ENCODE measurements at places on chromosomes 16 and 17. TPM values are rescaled to one million over a fixed set of nuclear protein-coding genes. Genes with fewer than 3 reads are reported as not detected.

DNA sequence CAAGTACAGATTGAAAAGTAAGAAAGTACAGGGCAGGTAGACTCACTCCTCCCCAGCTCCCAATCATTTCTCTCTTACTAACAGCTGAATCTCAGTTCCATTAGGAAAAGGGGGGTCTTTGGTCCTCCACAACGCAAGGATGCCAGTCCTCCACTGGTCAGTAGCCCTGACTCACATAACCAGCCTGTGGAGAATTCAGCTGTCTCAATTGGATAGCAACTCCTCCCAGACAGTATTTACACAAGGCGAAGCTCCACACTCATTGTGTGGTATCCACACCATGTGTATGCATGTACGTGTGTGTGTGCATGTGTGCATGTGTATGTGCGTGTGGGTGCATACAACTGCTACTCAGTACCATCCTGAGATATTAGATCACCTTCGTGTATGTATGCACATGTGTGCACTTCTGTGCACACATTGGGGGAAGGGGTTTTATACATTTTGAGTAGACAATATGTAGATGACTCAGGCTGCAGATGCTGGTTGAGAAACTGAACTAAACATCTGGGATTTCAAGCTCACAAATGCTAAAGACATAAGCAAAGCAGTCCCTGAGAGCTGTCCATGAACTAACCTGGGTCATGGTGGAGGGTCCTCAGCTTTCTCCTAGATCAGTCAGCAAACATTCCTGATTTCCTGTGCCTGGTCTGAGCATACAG is 240.1 kb downstream of the SLC39A11 start:
- H3K4me1 ChIP-seq: no peaks in the 10 kb centered on the region
- no peaks in the 10 kb centered on the region for H3K36me3 ChIP-seq
- no peaks in the 10 kb centered on the region for H3K27me3 ChIP-seq
- no peak overlapping the region for H3K27ac ChIP-seq

- DNase-seq: peak; percentile 72
- no peaks in the 10 kb centered on the region for H3K36me3 ChIP-seq
- H3K27ac ChIP-seq: peak overlapping the region; percentile 93
- H3K4me3 ChIP-seq: no peak overlapping the region
Observed at GRCh38 chr17:38867179-38867967, 2.5 kb upstream of the LASP1 start.

DNA sequence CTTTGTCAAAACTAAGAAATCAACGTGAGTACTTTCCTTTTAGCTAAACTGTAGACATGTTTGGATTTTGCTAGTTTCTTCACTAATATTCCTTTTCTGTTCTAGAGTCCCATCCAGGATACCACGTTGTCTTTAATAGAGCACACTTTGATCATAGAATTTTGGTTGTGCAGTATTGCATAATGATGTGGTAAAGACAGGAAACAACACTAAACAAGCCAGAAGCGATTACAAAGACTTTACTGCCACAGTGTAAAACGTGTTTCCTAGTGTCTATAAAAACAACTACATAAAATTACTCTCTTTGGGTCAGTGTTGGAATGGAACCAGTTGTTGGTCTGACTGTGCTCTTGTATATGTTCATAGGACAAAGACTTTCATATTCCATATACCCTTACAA is 19.3 kb downstream of the SHISA9 start:
- H3K4me1 ChIP-seq: no peaks in the 10 kb centered on the region
- no peak for DNase-seq
- no peak overlapping the region for H3K4me3 ChIP-seq
- no peaks in the 10 kb centered on the region for H3K27me3 ChIP-seq

- no peak overlapping the region for H3K4me3 ChIP-seq
- H3K36me3 ChIP-seq: no peaks in the 10 kb centered on the region
- no peak for DNase-seq
- no peaks in the 10 kb centered on the region for H3K4me1 ChIP-seq
Observed at GRCh38 chr17:6286233-6286632, 148.7 kb downstream of the AIPL1 start.

DNA sequence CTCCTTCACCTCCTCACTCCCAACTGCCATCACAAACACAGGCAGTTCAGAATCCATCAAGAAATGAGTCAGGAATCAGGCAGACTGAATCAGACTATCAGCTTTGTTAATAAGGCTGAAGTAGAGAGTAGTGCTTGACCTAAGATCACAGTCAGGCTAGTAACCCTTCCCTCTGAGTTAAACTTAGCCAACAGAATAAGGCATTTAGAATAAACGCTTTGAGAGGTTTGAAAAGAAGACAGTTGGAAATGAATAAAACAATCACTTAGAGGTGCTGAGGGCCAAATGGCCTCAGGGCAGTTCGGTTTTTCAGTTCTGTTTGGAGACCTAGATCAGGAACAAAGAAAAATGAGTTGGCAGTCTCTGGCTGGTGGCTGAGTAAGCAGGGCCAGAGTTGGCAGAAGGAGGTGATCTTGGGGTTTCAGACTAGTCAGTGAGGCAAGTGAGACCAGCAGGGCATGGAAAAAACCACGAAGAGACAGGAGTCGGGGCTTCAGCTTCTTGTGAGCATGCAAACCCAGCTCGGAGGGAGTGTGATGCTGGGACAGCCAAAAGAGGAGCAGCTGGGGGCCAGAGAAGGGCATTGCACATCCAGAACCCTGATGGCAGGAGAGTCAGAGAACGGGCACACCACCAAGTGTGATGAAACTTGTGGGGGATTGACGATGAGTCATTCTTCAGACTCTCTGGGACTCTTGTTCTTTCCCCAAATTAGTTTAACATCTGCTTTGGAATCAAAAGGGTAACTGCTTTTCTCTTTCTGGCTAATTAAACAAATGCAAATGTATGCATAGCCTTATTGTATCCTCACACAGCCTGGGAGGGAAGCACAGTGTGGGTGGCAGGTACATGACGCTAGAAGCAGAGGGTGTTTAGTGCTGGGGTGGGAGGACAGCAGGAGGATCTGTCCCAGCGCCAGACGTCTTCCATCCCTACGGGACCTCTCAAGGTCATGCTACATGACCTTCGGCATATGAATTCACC is 54.8 kb downstream of the SPECC1 start:
- H3K4me3 ChIP-seq: no peak overlapping the region
- H3K4me1 ChIP-seq: peaks cover 13% of the 10 kb centered on the region
- H3K36me3 ChIP-seq: no peaks in the 10 kb centered on the region

DNA sequence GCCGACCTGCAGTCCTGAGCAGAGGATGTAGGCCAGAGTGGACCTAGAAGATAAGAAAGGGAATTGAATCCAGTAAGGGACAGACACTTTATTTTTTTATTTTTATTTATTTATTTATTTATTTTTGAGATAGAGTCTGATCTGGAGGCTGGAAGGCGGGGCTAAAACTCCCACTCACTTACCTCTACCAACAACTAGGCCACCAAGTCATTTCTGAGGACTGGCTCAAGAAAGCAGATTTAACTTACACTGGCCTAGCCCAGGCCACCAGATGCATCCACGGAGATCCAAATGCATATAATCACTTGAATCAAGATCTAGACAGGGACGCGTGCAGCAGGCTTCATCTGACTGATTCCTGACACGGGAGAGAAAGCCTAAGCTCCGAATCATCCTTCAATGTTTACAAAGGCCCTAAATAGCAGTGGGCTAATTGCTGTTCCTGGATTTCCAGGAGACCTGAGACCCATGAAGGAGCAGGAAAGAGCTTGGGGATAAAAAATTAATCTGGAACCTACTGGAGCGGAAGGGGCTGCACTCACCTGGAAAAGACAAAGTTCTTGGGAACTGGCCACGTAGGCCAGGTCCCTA is 1.1 kb upstream of the ALOX12 start:
- H3K4me3 ChIP-seq: no peak overlapping the region
- no peaks in the 10 kb centered on the region for H3K27me3 ChIP-seq
- H3K27ac ChIP-seq: no peak overlapping the region
- DNase-seq: no peak
- peaks cover 11% of the 10 kb centered on the region for H3K4me1 ChIP-seq

DNA sequence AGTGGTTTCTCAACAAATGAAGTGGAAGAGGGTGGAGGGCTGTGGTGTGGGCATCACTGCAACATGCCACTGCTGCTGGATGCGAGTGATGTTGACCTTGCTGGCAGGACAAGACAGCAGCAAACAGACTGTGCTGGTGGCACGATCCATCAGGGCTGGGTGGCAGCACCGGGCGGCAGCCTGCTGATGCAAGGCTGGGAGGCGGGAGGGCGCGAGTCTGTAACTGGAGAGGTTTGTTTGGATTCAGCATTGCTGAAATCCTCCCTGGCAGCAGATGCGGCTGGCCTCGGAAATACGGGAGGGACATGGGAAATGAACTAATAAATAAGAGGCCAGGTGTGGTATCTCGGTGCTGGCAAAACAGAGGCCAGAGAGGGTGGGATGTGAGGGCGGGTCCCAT is 224.2 kb downstream of the ENGASE start:
- no peak overlapping the region for H3K27ac ChIP-seq
- H3K27me3 ChIP-seq: no peaks in the 10 kb centered on the region
- DNase-seq: no peak
- no peaks in the 10 kb centered on the region for H3K36me3 ChIP-seq

DNA sequence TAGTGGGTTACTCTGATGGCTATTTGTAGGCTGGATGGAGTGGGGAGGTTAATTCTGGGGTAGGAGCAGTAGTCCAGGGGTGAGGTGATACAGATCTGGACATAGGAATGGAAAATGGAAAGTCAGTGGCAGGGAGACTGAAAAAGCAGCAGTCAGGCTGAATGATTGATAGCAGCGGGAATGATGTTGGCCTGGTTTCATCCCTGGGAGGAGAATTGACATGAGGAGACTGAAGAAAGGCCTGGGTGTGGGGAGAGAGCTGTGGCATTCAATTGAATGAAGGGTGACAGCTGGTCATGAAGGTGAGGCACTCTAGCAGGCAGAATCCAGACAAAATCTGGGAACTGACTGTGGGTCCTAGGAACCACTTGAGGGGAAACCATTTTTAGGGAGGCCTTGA is 34.7 kb upstream of the CLEC18A start:
- H3K4me3 ChIP-seq: no peak overlapping the region
- H3K27ac ChIP-seq: no peak overlapping the region
- DNase-seq: no peak
- H3K27me3 ChIP-seq: no peaks in the 10 kb centered on the region

- no peak overlapping the region for H3K4me3 ChIP-seq
- H3K27ac ChIP-seq: no peak overlapping the region
- no peak for DNase-seq
- no peaks in the 10 kb centered on the region for H3K36me3 ChIP-seq
- H3K27me3 ChIP-seq: no peaks in the 10 kb centered on the region
Observed at GRCh38 chr16:55695595-55695994, 39.8 kb downstream of the SLC6A2 start.

GRCh38 chr17:42704837-42705494 is 22.6 kb downstream of the CNTNAP1 start:
- no peaks in the 10 kb centered on the region for H3K27me3 ChIP-seq
- H3K27ac ChIP-seq: no peak overlapping the region
- no peak for DNase-seq
- H3K4me1 ChIP-seq: no peaks in the 10 kb centered on the region
- no peak overlapping the region for H3K4me3 ChIP-seq

- no peak for DNase-seq
- H3K4me3 ChIP-seq: no peak overlapping the region
Observed at GRCh38 chr17:49342575-49342936, 19.5 kb downstream of the ZNF652 start.

GRCh38 chr16:59540621-59541020 is 806.5 kb upstream of the GOT2 start:
- no peaks in the 10 kb centered on the region for H3K36me3 ChIP-seq
- no peaks in the 10 kb centered on the region for H3K27me3 ChIP-seq
- H3K4me1 ChIP-seq: no peaks in the 10 kb centered on the region
- no peak overlapping the region for H3K27ac ChIP-seq
- no peak overlapping the region for H3K4me3 ChIP-seq

GRCh38 chr16:4090351-4090851 is 25.8 kb downstream of the ADCY9 start:
- H3K36me3 ChIP-seq: no peaks in the 10 kb centered on the region
- H3K4me1 ChIP-seq: peaks cover 42% of the 10 kb centered on the region
- H3K27me3 ChIP-seq: no peaks in the 10 kb centered on the region
- DNase-seq: peak; percentile 43
- no peak overlapping the region for H3K4me3 ChIP-seq

The CCDC144A gene
- total RNA-seq: 4.0 TPM

The KCNJ18 gene
- not detected for total RNA-seq

The ACSM5 gene
- total RNA-seq: 2.3 TPM

The ICAM2 gene
- 16.3 TPM for total RNA-seq

The DRC7 gene
- total RNA-seq: 1.3 TPM

The GALR2 gene
- total RNA-seq: not detected

The GPR142 gene
- 0.66 TPM for total RNA-seq

The CDH3 gene
- 0.66 TPM for total RNA-seq

The SIRT7 gene
- total RNA-seq: 48.5 TPM
